ENCODE measurements at places on chromosomes 5 and 9.
A peak's percentile ranks its signal among the peaks of the same experiment; 100 is the strongest.

GRCh38 chr5:79025054-79025472, 40.0 kb upstream of the ARSB start:
- DNase-seq: peak; percentile 71

- no peak for DNase-seq
Observed at GRCh38 chr5:32584646-32585045, 711 bp upstream of the SUB1 start.

GRCh38 chr5:69050214-69050613, 43.6 kb upstream of the SLC30A5 start:
- no peak for DNase-seq

GRCh38 chr5:102888483-102888882, 133.4 kb downstream of the PAM start:
- DNase-seq: no peak

DNA sequence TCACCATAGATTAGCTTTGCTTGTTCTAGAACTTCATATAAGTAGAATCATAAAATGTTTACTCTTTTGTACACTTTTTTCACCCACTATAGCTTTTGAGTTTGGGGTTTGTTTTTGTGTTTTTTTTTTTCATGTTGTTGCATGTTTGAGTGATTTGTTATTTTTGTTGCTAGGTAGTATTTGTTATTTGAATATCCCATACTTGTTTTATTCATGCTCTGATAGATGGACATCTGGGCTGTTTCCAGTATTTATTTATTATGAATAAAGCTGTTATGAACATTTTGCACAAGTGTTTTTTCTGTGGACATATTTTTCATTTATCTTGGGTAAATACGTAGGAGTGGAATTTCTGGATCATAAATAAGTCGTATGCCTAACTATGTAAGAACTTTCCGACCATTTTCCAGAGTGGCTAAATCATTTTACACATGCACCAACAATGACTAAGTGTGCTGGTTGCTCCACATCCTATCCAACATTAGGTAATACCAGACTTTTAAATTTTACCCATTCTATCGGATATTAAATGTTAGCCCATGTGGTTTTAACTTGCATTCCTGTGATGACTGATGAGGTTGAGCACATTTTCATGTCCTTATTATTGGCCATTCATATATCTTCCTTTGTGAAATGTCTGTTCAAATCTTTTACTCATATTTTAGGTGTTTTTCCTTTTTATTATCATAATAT, 69.1 kb upstream of the NR4A3 start:
- peak; percentile 23 for DNase-seq

GRCh38 chr9:134644725-134645606, 3.4 kb downstream of the COL5A1 start:
- DNase-seq: peak; percentile 96

GRCh38 chr9:4833781-4834560, 41.2 kb downstream of the RCL1 start:
- no peak for DNase-seq

GRCh38 chr5:82169892-82170291, 108.3 kb downstream of the RPS23 start:
- DNase-seq: no peak

DNA sequence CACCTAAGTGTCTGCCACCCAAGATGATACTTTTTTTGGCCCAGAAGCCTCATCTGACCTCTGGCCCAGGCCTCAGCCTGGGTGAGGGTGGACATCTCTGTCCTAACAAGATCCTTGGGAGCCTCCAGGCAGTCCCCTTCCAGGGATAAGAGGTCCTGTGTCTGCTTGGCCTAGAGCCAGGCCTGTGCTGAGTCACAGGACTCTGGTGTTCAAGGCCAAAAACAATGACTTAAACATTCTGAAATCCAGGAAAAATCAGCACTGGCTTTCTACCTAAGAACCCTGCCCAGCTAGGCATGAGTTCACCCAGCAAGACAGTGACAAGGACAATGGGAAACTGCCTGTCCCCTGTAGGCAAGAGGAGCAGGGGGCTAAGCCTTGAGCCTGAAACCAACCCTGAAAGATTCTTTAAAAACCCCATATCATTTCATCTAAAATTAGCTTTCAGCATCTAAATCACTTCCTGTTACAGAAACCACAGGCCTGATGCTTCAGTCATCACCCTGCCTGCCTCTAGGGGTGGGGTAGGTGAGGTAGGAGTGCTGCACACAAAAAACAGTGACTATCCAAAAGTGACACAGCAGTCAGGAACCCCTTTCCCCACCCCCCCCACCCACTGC, 29.9 kb downstream of the CSF2 start:
- peak; percentile 94 for DNase-seq

DNA sequence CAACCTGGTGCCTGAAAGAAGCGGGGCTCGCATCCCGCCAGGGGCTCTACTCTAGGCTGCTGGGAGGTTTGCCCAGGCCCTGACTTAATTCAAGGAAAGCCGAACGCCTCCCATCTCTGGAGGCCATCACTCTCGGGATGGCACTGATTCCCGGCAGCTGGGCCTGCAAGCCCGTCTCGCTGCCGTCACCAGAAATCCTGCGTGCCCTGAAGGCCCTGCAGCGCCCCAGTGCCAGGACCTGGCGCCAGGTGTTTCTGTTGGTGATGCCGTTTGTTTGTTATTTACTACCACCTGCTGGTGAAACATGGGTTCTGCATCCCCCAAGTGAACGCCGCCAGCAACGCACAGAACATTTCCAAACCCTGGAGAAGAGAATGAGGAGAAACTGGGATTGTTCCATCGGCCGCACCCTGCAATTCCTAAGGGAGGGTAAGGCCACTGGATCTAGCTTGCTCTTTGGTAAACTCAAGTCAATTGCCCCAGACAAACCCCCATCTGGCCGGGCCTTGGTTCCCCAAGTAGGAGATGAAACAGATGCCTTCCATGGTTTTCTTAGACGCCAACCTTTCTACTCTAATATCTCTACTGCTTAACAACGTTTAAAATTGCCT, 77.9 kb downstream of the AK8 start:
- peak; percentile 61 for DNase-seq

- DNase-seq: no peak
Observed at GRCh38 chr5:134189031-134189430, 12.3 kb upstream of the SKP1 start.

DNA sequence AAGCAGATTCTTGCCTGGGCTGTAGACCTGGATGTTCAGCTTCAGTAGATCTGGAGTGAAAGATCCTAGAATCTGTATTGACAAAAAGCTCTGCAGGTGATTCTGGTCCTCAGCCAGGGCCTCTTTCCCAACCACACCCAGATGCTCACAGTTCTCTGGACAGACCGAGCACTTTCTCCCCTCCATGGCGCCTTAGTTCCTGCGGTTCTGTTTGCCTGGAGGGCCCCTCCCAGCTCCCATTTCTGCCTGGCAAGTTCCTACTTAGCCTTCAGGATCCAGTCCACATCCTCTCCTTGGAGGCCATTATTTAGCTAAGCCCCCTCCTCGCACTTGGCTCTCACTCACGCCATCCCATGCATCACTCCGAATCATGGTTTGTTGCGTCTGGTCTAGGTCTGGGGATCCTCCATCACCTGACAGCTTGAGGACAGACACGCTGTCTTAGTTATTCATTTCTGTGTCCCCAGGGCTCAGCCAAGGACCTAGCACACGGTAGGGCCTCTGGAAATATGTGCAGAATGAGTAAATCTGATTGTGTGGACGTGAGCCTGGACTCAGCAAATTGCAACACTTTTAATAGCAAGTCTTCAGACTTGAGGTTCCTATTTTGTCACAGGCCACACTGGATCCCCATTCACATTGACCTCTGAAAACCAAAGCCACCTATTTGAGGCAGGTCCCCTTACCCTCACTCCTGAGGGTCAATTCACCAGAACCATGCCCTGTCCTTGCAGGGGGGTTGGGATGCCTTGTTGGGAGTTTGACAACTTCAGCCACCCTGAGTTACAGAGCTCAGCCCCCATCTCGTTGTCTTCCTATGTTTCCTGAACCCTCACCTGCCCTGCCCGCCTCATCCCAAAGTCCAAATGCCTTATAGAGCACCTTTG, 50.7 kb downstream of the COL15A1 start:
- DNase-seq: no peak

DNA sequence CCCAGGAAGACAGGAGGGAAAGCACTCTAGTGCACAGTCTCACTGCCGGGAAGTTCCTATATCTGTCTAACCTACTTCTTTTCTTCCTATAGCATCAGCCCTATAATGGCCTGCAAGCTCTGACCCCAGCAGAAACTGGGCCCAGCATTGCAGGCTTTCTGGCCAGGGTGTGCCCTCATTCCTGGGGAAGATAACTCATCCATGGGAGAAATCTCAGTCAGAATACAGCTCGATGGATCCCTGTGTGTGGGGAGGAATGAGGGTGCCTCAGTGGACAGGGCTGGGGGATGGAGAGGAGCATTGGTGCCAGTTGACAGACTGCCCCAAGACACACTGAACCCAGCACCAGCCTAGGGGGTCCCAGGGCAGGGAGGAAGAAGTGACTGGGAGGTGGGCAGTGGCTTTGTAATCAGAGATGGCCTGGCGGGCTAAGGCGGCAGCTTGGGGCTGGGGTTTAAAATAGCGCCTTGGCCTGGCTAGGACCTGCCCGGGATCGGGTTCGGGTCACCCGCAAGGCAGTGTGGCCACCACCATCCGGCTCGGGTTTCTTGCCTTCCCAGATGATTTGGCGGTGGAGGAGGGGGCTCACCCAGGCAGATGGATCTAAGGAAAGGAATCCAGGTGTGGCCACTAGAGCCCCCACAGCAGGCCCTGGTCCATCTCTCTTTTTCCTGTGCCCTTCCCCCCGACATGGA, 7.6 kb upstream of the CXXC5 start:
- DNase-seq: no peak

GRCh38 chr9:136815422-136815782, 7.7 kb downstream of the RABL6 start:
- no peak for DNase-seq

- peak; percentile 12 for DNase-seq
Observed at GRCh38 chr5:11273180-11273903, 512.3 kb upstream of the DAP start.

- no peak for DNase-seq
Observed at GRCh38 chr5:109695005-109695926, 5.5 kb downstream of the MAN2A1 start.

- DNase-seq: no peak
Observed at GRCh38 chr5:130427222-130427955, 523.1 kb downstream of the CHSY3 start.

GRCh38 chr9:120080849-120081248, 499.1 kb downstream of the CDK5RAP2 start:
- no peak for DNase-seq

DNA sequence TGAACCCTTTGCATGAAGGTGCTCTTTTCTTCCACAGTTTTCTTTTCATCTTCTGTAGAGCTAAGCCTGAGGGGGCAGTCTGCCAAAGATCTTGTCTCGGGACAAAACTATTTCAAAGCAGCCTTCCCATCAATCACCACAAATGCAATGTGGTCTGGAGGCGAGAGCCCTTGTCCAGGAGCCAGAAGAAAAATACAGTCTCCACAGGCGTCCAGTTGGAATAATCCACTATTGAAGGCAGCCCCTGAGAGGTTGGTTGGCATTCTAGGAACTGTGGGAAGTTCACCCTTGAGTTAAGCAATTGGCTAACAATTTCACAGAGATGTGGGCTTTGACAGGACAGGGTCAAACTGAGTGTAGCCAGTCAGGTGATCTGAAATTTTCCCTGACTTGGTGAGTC, 72.0 kb downstream of the SEMA6A start:
- peak; percentile 91 for DNase-seq

- no peak for DNase-seq
Observed at GRCh38 chr5:145471831-145472612, 363.1 kb downstream of the PRELID2 start.

- no peak for DNase-seq
Observed at GRCh38 chr9:88741335-88741734, 206.4 kb downstream of the NXNL2 start.

DNA sequence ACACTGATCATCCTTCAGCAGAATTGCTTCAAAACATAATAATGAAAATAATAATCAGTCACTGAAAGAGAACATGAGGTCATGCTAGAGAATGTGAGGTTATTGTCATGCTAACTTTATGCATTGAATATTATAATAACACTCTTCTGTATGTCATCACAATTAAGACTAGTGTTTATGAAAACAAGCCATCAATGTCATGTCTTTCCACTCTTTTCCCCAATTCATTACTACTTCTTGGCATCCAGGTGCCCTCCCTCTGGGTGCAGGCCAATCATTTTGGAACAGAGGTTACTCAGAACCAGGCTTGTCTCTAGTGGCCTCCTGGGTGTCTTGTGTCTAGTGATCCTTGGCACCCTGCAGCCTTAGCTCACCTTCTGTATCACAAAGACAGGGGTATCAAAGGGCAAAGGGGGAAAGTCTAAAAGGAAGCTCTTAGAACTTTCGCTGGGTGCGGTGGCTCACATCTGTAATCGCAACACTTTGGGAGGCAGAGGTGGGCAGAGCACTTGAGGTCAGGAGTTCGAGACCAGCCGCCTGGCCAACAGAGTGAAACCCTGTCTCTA, 217.6 kb upstream of the PIK3R1 start:
- no peak for DNase-seq

All from astrocyte of the spinal cord (primary cell).